ENCODE measurements at places on chromosomes 1 and 21.

GRCh38 chr1:7690496-7691182 lies 80.5 kb upstream of the VAMP3 start:
- peak; percentile 8 for DNase-seq

DNA sequence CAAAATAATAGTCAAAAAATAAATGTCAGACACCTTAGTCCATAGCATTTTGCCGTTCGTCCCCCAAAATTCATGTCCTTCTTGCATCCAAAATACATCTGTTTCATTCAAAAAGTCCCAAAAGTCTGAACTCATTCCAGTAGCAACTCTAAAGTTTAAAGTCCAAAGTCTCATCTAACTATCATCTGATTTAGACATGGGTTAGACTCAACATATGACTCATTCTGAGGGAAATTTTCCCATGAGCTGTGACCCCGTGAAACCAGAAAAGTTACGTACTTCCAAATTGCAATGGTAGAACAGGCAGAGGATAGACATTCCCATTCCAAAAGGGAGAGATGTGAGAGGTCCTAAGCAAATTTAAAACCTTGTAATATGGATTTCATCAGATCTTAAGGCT lies 48.6 kb upstream of the CACHD1 start:
- DNase-seq: no peak

- peak; percentile 58 for DNase-seq
Observed at GRCh38 chr1:173429471-173430402, 47.4 kb upstream of the PRDX6 start.

- no peak for DNase-seq
Observed at GRCh38 chr1:10980094-10980577, 32.3 kb upstream of the TARDBP start.

- DNase-seq: no peak
Observed at GRCh38 chr1:230382001-230382491, 44.1 kb downstream of the PGBD5 start.

GRCh38 chr1:159911326-159912070 lies 11.5 kb upstream of the CFAP45 start:
- DNase-seq: no peak

- no peak for DNase-seq
Observed at GRCh38 chr1:67503974-67504373, 73.8 kb upstream of the SERBP1 start.

GRCh38 chr1:75785320-75785982 lies 605 bp upstream of the RABGGTB start:
- no peak for DNase-seq

GRCh38 chr1:66732407-66733166 lies 19.7 kb upstream of the DYNLT5 start:
- no peak for DNase-seq

DNA sequence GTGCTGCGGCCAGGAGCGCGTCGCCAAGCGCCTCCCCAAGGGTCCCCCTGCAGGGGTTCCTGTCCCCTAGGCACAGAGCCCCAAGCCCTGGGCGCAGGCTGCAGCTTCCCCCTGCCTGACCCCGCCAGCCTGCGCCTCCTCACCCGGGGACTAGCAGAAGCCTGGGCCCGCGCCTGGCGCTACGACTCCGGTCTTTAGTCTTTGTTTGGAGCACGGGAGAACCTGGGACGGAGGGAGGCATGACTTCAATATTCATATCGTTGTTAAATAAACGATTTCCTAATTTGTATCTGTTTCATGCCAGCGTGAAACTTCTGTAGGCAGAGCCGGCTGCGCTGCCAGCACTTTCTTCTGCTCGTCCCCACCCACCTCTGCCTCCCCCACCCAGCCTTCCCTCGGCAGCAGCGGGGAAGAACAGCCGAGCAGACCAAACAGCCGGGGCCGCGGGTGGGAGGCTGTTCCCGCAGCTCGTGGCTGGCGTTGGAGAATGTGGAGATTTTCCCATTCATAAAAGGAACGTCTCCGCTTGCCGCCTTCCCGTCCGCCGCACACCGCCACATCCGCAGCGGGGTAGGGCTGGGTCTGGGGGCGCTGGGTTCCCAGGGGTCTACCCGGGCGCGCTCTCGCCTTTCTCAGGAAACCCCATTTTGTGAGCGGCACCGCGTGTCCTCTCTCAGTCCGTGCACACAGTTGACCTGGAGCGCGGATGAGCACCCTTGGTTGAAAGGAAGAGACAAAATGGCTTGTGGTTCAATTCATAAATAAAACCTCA lies 777 bp upstream of the TRIM67 start:
- no peak for DNase-seq

DNA sequence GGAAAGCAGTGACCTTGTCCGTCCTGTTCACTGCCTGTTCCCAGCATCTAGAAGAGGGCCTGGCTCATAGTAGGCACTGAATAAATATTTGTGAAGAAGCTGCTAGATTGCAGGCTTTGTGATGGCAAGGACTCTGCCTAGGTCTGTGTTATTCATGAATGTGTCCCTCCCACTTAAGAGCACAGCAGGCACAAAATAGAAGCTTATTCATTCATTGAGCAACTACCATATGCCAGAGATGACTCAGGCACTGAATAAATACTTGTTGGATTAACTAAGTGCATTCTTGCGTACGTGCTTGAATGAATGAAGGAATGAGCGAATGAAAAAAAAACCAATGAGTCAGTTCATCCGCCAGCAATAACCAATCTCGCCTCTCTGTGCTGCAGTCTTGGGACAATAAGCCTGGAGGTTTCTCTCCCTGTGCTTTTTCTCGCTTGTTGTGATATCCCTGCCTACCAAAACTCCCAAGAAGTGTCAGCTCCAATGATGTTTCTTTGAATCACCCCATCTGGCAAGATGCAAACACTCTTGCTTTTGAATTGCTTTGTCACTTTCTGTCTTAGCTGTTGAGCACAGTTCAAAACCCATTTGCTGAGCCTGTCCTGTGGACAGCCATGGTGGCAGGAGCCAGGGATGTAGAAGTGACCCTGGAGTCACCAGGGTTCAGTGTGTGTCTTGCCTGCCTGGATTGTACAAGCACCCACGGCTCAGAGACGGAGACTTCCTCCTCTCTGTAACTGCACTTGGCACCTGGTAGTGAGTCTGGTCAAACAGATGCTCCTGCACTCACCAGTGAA lies 143.9 kb downstream of the KAZN start:
- DNase-seq: peak; percentile 39

DNA sequence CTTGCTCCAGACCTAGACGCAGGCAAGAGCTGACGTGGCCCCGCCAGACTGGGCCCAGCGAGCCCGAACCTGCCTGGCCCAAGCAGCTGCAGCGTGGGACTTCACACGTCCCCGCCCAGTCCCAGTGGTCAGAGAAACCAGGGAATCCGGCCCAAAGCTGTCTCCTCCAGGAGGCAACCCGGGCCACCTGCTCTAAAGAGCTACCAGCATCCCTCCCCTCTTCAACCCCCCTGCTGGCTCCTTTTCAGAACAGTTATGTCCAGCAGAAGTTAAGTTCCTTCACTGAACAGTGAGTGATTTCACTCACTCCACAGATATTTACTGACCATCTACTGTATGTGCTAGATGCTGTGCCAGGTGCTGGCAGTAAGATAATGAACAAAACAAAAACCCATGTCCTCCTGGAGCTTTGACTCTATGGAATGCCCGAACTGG lies 2.1 kb upstream of the EFNA1 start:
- DNase-seq: no peak

- DNase-seq: no peak
Observed at GRCh38 chr1:17355898-17356297, 16.1 kb upstream of the PADI6 start.

GRCh38 chr1:219443763-219444162 lies 169.1 kb downstream of the ZC3H11B start:
- DNase-seq: no peak

DNA sequence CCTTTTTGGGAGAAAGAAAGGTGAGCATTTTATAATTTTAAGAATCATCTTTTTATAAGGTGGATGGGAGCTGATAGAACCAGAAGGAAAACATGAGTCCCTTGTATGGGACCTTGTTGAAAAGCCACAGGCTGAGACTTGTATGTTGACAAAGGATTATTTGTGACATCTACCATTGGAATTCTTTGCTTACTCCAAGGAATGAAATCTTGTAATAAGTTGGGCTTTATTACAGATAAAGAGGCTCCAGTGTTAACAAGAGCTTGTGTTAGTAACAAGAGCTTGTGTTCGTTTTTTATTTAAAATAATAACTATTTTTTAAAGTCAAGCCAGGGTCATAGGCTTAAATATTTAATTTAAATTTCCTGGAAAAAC lies 201.1 kb upstream of the CHRM3 start:
- no peak for DNase-seq

DNA sequence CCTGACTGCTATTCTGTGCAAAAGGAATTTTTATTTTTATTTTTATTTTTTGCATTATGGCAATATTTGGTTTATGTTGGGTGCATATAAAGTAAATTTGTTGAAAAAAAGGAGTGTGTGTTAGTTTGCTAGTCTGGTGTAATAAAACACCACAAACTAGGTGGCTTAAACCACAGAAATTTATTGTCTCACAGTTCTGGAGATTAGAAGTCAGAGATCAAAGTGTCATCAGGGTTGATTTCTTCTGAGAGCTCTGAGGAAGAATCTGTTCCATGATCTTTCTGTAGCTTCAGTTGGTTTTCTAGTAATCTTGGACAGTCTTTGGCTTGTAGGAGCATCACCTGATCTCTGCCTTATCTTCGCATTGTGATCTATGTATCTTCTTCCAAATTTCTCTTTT lies 6.5 kb downstream of the SLC30A7 start:
- DNase-seq: no peak

- DNase-seq: peak; percentile 7
Observed at GRCh38 chr1:111222308-111223125, 5.0 kb upstream of the CHI3L2 start.

GRCh38 chr1:163477276-163477830 lies 155.6 kb downstream of the NUF2 start:
- no peak for DNase-seq

DNA sequence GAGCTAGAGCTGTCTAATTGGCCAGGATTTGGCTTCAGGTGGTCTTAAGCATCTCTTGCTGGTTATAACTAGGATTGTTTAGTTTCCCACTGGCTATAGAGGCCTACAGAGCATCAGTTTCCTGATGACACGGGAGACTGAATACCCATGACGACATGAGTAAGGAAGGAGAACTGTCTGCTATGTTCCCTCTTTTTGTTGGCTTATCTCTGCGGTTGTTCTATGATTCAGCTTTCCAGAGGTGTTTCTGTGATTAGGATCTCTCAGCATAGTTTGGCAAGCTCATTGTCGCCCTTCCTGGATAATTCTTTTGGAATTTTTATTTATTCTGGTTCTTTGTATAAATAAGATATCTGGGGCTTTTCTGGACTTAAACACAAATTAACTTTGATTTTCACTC lies 163.4 kb downstream of the OLFM3 start:
- no peak for DNase-seq

GRCh38 chr1:86503406-86504136 lies 34.8 kb downstream of the CLCA1 start:
- no peak for DNase-seq

- DNase-seq: no peak
Observed at GRCh38 chr1:3024588-3024987, 3.3 kb downstream of the ACTRT2 start.

- DNase-seq: no peak
Observed at GRCh38 chr1:241323514-241324195, 33.4 kb downstream of the RGS7 start.

DNA sequence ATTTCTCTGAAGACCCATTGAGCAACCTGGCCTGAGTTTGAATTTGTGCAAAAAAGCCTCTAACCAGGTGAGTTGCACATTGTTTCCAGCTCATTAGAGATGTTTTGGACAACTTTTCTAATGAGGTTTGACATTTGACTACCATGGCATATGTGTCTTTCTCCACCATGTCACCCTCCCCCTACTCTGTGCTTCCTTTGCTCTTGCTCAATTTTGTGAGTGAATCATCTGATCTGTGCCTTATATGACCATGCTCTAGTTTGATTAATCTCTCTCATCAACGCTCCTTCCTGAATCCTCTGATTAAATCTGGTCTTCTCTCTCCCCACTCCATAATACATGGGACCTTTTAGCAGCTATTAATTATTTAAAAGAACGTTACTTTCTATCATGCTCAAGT lies 144.8 kb upstream of the SAMSN1 start:
- no peak for DNase-seq

DNA sequence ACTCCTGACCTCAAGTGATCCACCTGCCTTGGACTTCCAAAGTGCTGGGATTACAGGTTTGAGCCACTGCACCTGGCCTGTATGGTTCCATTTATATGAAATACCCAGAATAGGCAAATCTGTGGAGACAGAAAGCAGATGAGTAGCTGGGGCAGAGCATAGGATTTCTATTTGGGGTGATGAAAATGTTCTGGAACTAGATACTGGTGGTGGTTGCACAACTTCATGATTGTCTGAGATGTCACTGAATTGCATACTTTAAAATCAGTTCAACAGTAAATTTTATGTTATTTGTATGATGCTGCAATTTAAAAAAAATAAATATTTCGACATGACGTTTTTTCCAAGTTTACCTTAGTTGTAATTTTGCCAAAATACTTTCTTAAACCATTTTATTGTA lies 23.9 kb downstream of the ITSN1 start:
- no peak for DNase-seq

DNA sequence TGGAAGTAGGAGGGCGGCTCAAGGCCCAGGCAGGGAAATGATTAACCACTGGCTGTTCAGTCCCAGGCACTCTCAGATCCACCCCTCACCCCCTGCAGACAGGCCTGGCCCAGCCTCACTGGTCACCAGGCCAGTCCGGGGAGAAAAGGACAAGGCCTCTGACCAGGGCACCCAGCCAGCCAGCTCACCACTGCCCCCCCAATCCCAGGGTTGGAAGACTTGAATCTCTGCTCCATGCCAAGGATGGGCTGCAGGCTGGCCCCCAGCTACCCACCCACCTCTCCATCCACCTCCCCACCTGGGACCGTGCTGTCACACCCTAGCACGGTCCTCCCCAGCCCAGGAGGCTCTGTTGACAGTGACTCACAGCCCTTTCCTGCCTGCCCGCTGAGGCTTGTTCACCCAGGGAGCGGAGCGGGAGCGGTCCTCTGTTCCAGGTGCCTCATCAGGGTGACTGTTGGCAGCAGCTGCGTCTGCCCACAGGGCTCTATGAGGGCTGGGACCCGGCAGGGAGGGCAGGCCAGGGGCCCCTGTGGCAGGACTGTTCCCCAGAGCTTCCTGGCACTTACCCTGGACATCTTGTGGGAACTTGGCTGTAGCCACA lies 2.2 kb downstream of the LAD1 start:
- DNase-seq: no peak

DNA sequence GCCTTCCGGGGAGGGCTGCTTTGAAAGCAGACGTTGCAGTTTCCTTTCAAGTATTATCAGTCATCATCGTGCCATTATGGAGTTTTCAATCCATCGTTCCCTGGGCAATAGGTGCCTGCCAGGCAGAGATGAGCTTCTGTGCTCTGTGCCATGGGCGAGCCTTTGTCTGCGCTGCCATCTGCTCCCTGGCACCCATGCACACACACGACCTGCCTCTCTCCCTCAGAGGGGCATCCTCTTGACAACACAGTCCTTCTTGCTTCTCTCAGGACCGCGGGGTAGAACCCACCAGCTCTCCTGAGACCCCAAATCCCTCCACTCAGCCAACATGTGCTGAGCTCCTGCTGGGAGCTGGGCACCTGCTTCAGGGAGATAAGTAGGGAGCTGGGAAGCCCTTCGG lies 149.3 kb downstream of the HMGB4 start:
- peak; percentile 19 for DNase-seq

- no peak for DNase-seq
Observed at GRCh38 chr1:76938304-76938703, 71.0 kb downstream of the ST6GALNAC5 start.

- no peak for DNase-seq
Observed at GRCh38 chr1:213221209-213221608, 170.2 kb downstream of the RPS6KC1 start.

GRCh38 chr1:155277902-155278688 lies 832 bp downstream of the HCN3 start:
- peak; percentile 73 for DNase-seq

GRCh38 chr1:27556781-27557595 lies 47.0 kb downstream of the AHDC1 start:
- no peak for DNase-seq

Data from NCI-H1694 treated with DMSO at 0.1 percent for 48 hours (cell line).